Naive thymus-derived CD4-positive, alpha-beta T cell (primary cell): ENCODE measurements at places on chromosomes 7 and 10.

DNA sequence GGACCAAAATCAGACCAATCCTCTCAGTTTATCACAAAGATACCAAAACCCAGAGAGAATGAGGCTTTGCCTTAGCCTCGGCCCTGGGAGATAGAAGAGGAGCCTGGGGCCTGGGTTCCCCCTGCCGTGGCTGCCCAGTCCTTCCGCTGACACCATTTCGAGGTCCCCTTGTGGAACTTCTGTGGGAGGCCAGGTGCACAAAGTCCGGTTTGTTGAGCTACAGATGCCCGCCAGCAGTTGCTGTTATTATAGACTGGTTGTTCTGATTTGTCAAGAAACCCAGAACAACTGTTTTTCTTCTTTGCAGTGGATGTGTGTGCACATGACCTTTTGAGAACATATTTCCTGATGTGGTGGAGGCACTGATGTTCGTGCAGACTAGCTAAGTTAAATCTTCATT is 47.6 kb downstream of the CUX1 start:
- no peak for DNase-seq

DNA sequence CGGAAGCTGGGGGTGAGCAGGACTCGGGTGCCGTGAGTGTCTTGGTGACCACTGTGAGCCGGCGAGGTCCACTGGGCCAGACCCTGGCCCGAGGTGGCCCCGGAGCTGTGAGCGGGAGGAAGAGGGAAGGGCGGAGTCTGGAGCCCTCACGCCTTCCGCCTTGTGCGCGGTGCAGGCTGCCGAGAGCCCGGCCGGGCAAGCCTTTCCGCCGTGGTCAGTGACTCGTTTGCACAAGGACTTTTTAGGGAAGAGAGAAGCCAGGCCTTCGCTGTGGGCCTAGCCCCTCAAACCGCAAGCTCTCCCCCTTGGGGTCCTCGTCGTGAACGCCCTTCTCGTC is 40.9 kb upstream of the ZNF32 start:
- no peak for DNase-seq

GRCh38 chr10:30839652-30840051 is 192.0 kb downstream of the ZNF438 start:
- DNase-seq = no peak

- DNase-seq = no peak
These were observed 8.9 kb downstream of the IGFBP1 start for GRCh38 chr7:45897042-45897690.

GRCh38 chr7:2607923-2608904 is 23.6 kb upstream of the TTYH3 start:
- DNase-seq = no peak

GRCh38 chr7:28361551-28361950 is 50.8 kb upstream of the CREB5 start:
- no peak for DNase-seq

- DNase-seq = no peak
These were observed 57.6 kb upstream of the USP6NL start for GRCh38 chr10:11668847-11669610.

DNA sequence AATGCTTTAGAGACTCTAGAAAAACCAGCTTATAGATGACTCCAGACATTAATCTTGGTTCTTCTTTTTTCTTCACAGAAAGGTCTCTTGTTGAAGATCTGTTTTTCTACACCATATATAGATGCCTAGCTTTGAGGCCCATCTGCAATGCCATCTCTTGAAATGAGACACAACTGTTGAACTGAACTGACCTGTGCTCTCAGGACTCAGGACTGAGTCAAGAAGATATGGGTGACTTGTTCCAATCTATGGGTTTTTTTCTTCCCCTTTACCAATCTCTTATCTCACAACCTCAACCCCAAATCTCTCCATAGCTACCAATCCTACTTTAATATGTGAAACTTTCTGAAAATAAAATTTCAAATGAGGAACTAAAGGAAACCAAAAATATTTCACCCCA is 194.7 kb downstream of the SNX13 start:
- DNase-seq = no peak

GRCh38 chr10:91051829-91052228 is 130.9 kb upstream of the ANKRD1 start:
- no peak for DNase-seq

DNA sequence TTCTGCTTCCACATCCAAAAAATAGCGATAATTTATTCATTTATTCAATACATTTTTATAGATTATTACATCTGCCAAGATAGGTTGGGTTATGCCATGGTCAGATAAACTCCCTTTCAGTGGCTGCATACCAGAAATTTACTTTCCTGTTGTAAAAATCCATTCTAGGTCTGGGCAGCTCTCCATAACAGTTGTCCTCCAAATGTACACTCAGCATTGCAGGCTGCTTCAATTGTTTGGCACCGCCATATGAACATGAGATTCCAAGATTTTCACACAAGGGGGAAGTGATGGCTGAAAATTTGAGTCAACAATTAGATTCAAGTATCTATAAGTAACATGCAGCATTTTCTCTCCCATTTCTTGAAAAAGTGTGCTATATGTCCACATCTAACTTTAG is 568.7 kb downstream of the ETV1 start:
- DNase-seq = no peak

DNA sequence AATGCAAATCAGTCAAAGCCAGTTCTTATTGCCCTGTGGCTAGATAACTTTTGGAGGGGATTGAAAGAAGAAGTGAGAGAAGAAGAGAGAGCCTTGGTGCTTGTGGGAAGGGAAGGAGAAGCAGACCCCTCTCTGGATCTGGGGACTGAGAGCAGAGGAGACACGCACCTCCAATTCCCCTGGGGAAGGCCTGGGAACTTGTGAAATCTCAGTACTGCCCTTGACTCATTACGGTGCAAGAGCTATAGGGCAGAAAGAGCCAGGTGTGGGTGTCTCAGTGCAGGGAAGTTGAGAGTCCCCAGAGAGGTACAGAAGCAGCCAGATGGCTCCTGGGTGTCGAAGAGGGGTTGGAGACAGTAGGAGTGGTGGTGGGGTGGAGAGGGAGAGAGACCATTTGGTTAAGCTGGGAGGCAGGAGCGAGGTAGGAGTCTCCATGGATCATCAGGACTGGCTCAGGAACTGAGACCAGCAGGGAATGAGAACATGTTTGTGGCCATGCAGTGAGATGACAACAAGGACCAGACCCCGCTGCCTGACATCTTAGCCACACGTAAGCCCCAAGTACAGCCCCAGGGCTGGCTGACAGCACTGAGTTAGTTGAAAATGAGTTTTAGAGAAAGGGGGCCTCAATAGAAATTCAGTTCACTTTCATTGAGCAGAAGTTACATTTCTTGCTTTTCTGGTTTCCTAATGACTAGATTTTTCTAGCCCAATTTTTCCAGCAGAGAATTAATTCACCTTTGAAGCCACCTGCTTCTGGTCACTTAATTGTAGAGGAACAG is 238.2 kb downstream of the BUB3 start:
- DNase-seq = no peak

GRCh38 chr7:88432301-88432700 is 125.6 kb upstream of the STEAP4 start:
- no peak for DNase-seq

- DNase-seq = no peak
These were observed 180.6 kb downstream of the SEMA3E start for GRCh38 chr7:83468251-83468739.

GRCh38 chr7:41916450-41916927 is 213.6 kb upstream of the INHBA start:
- no peak for DNase-seq

DNA sequence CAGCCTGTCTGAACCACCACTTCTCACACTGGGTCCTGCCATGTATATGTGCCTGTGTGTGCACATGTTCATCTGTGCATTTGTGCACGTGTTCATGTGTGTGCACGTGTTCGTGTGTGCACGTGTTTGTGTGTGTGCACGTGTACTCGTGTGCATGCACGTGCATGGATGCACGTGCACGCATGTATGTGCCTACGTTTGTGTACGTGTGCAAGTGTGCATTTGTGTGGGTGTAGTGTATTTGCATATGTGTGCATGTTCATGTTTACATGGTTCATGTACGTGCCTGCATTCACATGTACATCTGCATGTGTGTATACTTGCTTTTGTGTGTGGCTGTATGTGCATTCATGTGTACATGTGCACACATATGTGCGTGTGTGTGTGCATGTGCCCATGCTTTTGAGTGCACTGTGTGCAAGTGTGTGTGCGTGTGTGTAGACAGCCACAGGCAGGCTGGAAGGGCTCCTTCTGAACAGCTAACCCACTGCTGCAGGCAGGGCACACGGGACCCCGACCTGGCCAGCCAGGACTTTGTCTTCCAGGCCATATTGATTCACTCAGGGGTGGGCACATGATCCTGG is 28.2 kb downstream of the SLC29A4 start:
- no peak for DNase-seq

GRCh38 chr10:48607356-48608278 is 2.7 kb upstream of the ARHGAP22 start:
- DNase-seq = no peak

GRCh38 chr7:5177060-5177459 is 13.0 kb upstream of the WIPI2 start:
- DNase-seq = no peak

- no peak for DNase-seq
These were observed 480.7 kb downstream of the SORCS3 start for GRCh38 chr10:105121743-105122142.

GRCh38 chr7:131267631-131268030 is 60.0 kb upstream of the MKLN1 start:
- DNase-seq = no peak

GRCh38 chr10:124101351-124101750 is 8.0 kb upstream of the CHST15 start:
- DNase-seq = no peak

DNA sequence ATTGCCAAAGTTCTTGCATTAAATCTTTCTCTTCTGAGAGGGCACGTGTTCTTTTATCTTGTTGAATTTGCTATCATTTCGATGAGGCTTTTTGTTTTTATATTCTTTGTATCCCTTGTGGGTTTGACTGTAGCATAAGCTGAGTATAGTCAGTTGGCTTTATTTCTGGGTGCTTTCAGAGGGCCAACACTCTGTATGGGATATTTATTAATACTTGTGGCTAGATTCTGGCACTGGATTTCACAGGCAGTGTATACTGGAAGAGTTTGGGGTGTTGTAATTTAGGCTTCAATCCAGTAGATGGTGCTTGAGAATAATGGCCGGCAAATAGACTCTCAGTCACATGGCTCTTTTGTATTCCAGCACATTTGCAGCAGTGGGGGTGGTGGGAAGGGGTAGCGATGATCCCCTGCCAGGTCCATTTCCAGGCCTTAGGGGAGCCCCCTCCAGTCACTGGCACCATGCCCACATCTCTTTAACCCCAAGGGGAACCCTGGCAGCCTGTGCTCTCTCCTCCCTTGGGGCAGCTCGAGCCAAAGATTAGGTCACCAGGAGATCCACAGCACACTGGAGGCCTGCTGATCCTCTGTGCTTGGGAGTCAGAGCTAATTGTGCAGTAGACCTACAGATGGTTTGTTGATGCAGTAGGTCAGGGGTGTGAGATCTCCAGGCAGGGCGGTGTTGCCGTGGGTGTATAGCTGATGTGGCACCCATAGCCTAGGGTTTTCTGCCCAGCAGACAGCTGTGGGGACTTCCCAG is 81.8 kb downstream of the PTPN20 start:
- no peak for DNase-seq

DNA sequence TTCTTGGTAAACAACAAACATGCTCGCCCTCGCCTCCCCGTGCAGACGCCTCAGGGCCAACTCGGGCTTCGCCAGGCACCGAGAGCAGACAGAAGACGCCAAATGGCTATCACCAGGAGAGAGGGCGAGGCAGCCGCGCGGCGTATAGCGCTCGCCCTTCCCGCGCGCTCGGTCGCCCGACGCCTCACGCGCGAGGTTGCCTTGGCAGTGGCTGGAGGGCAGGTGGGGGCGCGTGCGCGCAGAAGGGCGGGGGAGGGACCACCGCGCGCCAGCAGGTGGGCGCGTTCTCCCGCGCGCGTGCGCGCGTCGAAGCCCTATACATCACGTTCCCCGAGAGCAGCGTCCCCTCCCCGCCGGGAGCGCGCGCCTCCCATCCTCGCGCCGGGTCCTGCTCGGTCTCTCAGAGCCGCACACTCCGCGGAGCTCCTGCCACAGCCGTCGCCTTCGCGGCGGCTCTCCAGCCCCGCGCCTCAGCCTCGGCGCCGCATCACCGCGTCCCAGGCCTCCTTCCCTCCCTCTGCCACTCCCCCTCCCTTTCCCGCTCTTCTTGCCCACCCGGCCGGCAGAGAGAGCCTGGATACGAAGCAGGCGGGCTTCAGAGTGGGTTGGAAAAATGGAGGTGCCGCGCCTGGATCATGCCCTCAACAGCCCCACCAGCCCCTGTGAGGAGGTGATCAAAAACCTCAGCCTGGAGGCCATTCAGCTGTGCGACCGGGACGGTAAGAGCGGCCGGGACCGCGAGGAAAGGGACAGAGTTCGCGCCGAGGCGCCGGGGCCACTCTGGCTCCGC is at the start of gene PHYHIPL:
TSS of gene PHYHIPL (plus strand) at position 403 of the 790 bp plus-strand sequence. CDS start at position 614, 211 bp downstream.
- DNase-seq = no peak

DNA sequence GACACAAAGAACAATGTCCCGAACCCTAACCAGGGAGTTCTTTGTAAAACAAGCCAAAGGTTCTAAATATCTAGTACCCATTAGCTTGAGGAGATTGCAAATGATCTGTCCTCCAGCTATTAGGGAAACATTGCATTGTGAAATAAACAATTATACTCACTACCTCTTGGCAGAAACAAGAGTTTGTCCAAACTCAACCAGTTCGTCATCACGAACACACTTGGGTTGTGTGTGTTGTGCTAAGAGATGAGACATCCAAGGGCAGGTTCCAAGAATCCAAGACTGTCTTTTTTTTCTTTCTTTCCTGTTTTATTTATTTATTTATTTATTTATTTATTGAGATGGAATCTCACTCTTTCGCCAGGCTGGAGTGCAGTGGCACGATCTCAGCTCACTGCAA is 793.1 kb upstream of the AUTS2 start:
- DNase-seq = no peak
